Right ventricle myocardium inferior (tissue), 1 donor: ENCODE measurements at places on chromosomes 2 and 18. TPM values are rescaled to one million over a fixed set of nuclear protein-coding genes. Genes with fewer than 3 reads are reported as not detected.

GRCh38 chr2:198279026-198279425 is 474.6 kb downstream of the PLCL1 start:
- no peak for DNase-seq

DNA sequence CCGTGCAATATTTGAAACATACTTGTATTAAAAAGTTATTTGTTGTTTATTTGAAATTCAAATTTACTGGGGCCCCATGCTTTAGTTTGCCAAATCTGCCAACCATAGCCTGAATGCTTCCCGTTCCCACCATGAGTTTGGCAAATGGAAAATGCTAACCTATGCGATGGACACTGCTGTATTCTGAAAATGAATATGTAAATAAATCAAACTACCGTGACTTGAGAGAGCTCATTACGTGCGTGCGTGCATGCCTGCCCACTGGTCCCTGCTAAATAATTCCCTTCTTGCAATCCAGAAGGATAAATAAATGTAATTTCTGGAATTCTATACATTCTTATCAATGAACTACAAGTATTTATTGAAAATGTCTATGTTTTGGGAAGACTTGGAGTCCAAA is 3.2 kb downstream of the BOD1L2 start:
- no peak for DNase-seq

DNA sequence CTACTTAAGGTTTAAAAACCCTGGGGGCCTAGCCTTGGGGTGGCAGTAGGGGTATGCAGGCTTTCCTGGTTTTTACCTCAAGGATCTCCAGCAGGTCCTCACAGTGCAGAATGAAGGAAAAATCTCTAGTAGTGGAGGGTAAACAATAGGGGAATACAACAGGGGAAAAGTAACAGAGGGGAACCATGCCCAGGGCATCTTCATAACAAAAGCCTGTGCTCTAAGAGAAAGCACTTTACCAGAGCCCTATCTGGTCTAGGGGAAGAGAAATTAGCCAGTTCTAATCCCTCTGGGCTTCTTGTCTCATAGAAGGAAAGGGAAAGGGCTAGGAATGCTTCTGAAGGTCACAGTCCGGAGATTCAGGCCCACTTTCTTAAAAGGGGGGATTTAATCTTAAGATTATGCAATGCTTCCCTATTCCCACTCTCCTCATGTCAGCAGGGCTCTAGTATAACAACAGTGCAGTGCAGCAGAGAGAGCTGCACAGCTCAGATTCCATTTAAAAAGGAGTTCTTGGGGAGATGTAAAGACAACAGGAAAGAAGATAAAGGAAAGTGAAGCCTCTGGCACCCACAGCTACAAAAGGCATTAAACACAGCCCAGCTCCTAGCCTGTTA is 149.0 kb upstream of the CYP1B1 start:
- DNase-seq, result no peak

YIPF4 gene
- total RNA-seq, result 77.2 TPM

DNA sequence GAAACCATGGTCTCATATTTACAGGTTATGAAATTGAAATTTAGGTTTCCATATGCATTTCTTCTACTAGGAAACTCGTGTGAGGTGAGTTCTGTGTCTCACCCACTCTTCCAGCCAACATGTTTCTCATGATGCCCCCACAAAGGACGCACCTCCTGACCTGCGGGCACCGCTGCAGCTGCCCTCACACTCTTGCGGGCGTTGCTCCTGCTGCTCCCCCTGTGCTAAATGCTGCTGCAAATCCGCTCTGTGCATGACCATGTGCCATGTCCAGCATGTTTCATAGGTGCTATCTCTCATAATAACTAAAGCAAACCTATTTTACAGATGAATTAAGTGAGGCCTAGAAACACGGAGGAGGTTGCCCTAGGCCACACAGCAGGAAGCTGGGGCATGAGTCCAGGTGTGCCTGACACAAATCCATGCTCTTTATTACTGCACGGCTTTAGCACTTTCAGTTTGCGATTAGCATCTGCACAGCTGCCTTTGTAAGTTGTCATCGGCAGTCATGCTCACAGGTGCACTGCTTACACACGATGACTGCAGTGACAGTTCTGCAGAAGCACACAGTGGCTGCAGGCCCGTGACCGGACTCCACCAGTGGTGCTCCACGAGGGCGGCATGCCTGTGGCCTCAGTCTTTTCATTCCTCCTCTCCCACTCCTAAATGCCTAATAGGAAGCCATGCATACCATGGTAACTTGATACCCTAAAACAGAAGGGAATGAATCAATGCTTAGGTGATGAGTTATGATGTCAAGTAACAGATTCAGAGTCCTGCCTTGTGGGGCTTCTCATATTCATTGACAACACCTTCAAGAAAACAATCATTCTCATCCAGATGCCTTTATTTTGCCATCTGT is 14.9 kb upstream of the GALR1 start:
- DNase-seq, result no peak

- DNase-seq, result no peak
Observed at GRCh38 chr2:145751629-145752028, 1231.7 kb upstream of the ZEB2 start.

DNA sequence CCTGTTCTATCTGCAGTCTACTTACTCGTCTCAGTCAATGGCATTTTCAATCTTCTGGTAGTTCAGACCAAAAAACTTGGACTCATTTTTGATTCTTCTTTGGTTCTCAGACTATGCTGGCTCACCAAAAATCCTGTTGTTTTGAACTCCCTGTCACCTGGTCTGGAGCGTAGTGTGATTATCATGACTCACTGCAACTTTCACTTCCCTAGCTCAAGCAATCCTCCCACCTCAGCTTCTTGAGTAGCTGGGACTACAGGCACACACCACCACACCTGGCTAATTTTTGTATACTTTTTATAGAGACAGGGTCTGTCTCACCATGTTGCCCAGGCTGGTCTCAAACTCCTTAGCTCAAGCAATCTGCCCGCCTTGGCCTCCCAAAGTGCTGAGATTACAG is 163.3 kb upstream of the CDH7 start:
- DNase-seq, result no peak

UGT1A3 gene
- total RNA-seq, result not detected

- DNase-seq, result no peak
Observed at GRCh38 chr2:224968051-224968450, 74.2 kb downstream of the DOCK10 start.

MAPRE2 gene
- 112 TPM for total RNA-seq

- peak; percentile 80 for DNase-seq
Observed at GRCh38 chr2:238136820-238137537, 1.5 kb upstream of the KLHL30 start.

TXNDC2 gene
- total RNA-seq, result not detected

ZSWIM2 gene
- total RNA-seq, result not detected

GRCh38 chr18:3304832-3305231 is 42.9 kb downstream of the MYL12B start:
- DNase-seq, result no peak

- DNase-seq, result peak; percentile 79
Observed at GRCh38 chr18:44819944-44820510, 139.3 kb downstream of the SETBP1 start.

DNA sequence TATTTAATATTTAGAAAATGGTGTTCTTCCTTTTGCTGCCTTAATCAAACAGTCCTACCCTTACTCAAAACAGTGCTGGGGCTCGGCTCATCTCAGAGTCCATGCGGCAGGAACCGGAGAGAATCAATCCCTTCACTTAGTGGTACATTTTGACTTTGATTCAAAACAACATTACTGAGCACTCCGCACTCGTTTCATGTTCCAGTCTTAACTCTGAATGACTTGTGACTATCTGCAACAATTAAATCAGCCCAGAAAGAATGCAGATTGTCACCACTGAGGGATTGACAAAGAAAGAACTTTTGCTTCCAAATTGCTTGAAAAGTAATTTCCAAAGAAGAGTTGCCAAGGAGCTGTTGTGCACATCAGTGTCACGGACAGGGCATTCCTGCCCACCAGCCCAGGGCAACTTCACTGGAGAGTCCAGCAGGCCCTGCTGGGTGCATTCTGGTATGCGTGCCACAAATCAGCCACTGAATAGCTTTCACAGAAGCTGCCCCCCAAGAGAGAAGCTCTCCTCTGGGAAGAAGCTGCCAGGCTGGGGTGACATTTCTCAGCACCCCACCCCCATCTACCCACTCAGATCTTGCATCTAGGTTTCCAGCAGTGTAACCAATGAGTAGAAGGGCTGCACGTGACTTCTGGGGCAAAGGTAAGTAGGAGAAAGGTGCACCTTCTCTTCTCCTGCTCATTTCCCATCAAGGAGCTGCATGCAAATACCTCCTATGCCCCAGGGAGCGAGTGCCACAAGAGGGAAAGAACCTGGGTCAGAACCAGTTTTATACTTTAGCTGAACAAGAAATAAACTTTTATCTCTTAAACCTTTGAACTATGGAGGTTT is 84.6 kb upstream of the ATP8B1 start:
- no peak for DNase-seq

PSMA8 gene
- total RNA-seq, result 0.14 TPM

DNA sequence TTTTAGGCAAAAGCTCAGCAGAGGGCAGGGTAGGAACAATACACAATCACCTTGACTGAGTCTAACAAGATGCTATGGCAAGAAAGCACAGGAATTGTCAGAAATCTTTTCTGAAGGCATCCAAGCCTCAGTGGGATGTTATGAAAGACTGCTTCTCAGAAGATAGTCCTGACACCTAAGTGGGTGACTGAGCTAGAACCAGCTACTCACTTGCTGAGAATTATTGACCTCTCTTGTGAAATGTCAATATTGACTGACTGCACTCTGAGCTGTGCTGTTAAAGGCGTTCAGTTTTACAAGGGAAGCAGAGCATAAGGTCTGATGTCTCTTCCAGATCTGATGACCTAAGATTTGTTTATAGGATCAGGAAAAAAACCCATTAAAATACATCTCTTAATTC is 46.1 kb downstream of the TACR1 start:
- no peak for DNase-seq

DNA sequence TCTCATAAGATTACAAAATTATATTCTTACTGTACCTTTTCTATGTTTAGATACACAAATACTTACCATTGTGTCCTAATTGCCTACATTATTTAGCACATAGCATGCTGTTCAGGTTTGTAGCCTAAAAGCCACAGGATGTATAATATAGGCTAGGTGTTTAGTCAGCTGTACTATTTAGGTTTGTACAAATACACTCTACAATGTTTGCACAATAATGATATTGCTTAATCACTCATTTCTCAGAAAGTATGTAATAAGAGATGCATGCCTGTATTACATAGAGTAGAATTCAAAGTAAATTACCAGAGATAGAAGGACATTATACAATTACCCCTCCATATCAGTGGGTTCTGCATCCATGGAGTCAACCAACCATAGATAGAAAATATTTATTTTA is 201.1 kb upstream of the COL3A1 start:
- no peak for DNase-seq

ANKRD12 gene
- 44.1 TPM for total RNA-seq

TEKT4 gene
- 0.16 TPM for total RNA-seq

GRCh38 chr2:47221946-47222345 is 66.8 kb upstream of the STPG4 start:
- no peak for DNase-seq

GPR55 gene
- not detected for total RNA-seq

DNA sequence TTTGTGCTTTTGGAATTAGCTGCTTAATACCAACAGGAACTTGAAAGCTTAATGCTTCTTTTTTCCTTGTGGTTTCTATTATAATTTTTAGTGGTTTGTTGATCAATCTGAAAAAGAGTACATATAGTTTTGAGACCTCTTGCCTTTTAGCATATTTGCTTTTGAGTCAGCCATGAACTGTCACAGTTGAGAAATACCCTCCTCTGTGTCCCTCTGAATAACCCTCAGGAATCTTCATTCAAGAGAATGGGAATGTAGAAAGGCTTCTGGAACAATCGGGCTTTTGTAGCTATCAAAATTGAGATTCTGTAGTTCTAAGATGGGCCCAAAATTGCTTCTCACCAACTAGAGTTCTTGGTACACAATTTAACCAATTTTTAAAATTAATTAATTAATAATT is 451.1 kb upstream of the TRIB2 start:
- DNase-seq, result no peak

AOX1 gene
- total RNA-seq, result 7.5 TPM

- peak; percentile 32 for DNase-seq
Observed at GRCh38 chr18:79868811-79869541, 71.2 kb downstream of the KCNG2 start.

DNA sequence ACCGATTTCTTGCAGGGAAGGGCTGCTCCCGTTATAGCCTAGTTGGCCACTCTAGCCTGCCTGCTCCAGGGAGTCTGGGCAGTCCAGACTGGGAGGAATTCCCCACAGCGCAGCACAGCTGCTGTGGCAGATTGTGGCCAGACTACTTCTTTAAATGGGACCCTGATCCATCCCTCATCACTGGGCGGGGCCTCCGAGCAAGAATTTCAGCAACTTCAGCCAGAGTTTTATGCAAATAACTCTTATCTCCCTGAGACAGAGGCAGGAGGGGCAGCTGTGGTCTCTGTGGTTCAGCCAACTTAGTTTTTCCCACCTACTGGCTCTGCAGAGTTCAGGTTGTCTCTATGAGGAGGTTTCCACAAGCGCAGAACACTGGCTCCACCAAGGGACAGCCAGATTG is 1583.2 kb downstream of the SUCLG1 start:
- peak; percentile 23 for DNase-seq

- no peak for DNase-seq
Observed at GRCh38 chr18:68429111-68429510, 285.8 kb downstream of the TMX3 start.

ST6GAL2 gene
- total RNA-seq, result 0.38 TPM

- no peak for DNase-seq
Observed at GRCh38 chr2:27249159-27249890, 13.5 kb downstream of the SLC30A3 start.

MERTK gene
- 6.6 TPM for total RNA-seq
